Stimulated activated CD8-positive, alpha-beta memory T cell treated with anti-CD3 and anti-CD28 coated beads, Interleukin-4, amount 100 ng/mL, for 1 hour (primary cell): ENCODE measurements at places on chromosomes 7 and 10.

DNA sequence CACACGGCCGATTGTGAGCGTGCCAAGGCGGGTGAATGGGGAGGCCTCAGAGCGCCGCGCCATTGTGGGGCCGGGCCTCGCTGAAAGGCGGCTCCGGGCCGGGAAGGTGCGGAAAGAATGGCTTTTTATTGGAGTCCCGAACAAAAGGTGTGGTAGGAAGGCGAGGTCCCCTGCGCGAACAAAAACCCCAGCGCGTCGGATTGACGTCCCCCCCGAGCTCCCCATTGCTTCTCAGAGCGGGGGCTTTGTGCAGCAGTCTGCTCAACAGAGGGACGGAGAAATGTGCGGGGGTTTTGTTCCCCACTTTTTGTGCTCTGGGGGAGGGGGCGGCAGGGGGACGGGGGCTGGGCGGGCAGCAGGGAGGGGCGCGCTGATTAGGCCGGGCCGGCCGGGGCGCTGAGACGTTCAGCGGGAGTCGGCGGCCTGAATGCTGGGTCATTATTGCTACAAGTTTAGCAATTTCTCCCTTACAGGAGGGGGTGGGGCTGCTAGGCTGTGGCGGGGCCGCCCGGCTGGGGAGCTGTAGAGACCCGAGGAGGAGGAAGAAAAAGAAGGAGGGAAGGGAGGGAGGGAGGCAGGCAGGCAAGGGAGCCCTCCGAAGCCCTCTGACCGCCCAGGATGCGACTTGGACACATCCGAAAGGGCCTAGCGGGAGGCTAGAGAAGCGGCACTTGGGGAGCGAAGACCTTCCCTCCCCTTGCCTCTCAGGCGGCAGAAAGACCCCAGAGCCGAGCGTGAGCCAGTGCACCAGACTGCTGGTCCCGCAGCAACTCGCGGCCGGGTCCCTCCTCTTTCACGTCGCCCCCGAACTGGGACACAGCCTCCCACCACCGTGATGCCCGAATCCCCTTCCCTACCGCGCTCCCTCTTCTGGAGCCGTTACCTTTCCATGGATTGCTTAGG is 4.6 kb downstream of the NKX2-3 start:
- no peak for DNase-seq

DNA sequence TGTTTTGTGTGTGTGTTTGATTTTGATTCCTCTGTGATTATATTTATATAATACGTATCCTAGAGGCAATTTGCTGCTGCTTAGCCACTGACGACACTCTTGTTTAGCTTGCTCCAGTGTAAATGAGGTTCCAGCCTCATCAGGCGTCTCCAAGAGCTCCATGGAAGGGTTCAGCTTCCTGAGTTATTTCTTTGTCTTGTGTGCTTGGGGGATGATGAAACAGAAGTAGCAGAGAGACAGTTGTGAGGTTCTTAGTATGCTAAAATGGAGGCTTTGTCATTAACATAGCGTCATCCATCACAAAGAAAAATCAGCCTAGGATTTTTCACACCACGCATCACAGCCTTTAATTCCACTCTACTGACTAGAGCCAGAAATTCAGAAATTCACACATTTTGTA is 85.1 kb downstream of the KLF6 start:
- DNase-seq, result no peak

DNA sequence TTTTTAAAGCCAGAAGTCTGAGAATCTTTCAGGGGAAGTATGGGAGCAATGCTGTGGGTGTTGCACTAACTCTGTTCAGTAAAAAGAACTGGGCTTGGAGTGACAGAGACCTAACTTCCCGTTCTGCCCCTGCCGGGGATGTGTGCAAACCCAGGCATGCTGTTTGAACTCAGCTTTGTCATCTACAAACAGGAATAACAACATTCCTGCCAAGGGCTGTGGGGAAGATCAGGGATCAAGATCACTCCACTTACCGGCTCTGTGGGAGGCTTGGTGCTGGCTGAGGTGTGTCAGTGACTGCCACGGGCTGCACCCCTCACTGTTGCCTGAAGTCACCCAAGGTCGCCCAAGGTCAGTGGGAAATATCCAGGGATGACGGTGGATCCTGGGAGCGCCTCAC is 23.1 kb upstream of the DRGX start:
- no peak for DNase-seq

DNA sequence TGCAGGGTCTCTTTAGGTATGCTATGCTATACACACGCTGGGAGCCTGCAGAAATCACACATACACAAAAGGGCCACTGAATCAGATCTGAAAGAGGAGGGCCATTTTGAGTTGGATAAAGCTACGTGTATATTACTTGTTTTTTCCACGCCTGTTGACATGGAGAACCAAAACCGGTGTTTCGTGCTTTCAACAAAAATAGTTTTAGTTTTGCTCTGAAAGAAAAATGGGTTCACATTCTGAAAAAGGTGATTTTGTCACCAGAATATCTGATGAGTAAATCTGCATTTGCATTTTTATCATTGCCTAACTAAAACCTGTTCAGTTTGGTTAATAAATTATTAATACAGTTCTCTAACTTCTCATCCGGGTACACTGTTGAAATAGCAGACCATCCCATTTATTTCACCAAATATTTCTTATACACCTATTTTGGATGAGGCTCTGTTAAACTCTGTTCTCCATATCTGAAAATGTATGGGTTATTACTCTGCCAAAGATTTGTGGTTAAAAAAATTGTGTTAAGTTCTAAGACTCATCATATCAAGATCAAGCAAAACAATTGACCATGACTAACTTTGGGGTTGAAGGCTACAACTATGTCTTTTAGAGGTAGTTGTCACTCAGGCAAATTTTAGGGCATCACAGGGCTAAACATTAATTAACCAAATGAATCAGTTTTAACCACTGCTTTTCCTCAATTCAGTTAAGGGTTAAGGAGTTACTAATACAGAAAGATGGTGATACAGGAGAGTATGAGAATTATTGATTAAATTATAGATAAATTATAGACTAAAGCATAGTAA is 101.2 kb upstream of the RPA3 start:
- no peak for DNase-seq

- DNase-seq, result no peak
Measured at GRCh38 chr10:98076086-98076485, 45.7 kb upstream of the CRTAC1 start.

GRCh38 chr10:75094465-75094864 is 17.0 kb upstream of the SAMD8 start:
- no peak for DNase-seq

GRCh38 chr7:11436316-11436715 is 395.7 kb downstream of the THSD7A start:
- DNase-seq, result no peak

- DNase-seq, result no peak
Measured at GRCh38 chr7:114488696-114489095, 74.1 kb downstream of the FOXP2 start.

- no peak for DNase-seq
Measured at GRCh38 chr10:89502549-89502948, 32.8 kb downstream of the SLC16A12 start.

DNA sequence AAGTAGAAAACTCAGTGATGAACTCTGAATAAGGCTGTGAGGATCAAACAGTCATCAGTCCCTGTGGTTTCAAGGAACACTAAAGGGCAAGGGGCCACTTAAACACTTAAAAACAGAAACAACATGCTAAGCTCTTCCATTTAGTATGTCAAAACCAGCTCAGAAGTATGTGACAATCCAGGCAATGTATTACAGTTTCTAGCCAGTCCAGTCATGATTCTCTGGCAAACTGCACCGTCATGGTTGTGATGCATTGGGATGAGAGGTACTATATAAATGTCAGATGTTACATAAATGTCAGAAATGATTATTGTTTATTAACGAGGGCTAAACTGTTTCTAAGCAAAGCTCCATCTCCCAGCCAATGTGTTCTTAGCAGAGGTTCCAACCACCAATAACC is 4.7 kb upstream of the CREB5 start:
- DNase-seq, result no peak

DNA sequence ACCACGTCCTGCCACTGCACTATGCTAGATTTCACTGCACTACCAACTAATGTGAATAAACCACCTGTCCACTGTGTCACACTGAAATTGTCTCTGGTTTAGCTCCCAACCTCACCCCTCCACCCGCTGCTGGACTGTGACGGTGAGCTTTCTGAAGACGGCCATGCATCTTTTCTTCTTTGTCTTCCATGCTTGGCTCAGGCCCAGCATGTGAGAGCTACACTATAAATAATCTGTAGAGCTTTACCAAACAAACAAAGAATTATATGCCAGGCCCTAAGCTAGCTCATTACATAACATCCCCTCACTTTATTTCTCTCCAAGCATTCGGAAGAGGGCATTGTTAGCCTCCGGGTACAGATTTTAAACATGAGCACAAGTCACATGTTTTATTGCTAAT is 633.2 kb downstream of the TNS3 start:
- DNase-seq, result no peak

- no peak for DNase-seq
Measured at GRCh38 chr7:34453150-34453549, 204.9 kb upstream of the NPSR1 start.

DNA sequence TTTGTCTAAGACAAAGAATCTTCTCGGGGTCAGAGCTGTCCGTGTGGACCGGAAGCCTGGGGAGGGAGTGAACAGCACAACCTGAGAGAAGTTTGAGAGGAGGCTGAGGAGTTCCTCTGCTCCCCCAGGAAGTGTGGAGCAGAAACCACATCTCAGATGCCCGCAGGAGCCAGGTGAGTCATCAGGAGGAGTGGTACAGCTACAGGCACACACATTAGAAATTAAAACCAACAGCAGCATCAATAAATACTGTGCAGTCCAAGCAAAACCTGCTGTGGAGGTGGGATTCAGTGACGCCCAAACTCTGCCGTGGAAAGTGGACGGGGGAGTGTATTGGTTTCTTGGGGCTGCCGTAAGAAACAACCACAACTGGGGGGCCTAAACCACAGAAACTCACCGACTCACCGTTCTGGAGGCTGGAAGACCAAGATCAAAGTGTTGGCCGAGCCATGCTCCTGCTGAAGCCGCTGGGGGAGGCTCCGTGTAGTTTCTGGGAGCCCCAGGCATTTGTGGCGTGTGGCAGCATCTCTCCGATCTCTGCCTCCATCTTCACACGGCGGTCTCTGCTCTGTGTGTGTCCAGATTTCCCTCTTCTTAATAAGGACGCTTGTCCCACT is 31.2 kb upstream of the GARS1 start:
- no peak for DNase-seq

- no peak for DNase-seq
Measured at GRCh38 chr7:38328814-38329213, 55.4 kb upstream of the TARP start.

- DNase-seq, result no peak
Measured at GRCh38 chr7:27251136-27251651, 8.6 kb downstream of the EVX1 start.

- DNase-seq, result no peak
Measured at GRCh38 chr10:71920540-71921323, 43.5 kb upstream of the CHST3 start.

GRCh38 chr7:114418117-114418516 is 3.5 kb downstream of the FOXP2 start:
- DNase-seq, result no peak

DNA sequence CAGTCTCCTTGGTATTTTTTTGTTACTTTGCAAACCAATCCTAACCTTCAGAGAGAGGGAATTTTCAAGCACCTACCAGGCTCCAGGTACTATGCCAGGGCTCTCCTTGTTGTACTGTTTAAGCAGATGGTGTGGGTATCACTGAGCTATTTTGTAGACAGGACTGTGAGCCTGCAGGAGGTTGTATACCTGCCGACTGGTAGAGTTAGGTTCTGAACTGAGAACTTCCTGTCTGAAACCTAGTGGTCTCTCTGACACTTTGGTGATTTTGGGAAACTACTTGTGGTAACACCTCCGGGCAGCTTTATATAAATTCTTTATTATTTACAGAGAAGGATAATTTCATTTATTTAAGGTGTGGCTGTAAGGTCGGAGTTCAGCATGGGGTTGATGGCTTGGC is 4.6 kb downstream of the ZNF853 start:
- DNase-seq, result no peak

- no peak for DNase-seq
Measured at GRCh38 chr10:127738512-127739424, 1.8 kb downstream of the FOXI2 start.

DNA sequence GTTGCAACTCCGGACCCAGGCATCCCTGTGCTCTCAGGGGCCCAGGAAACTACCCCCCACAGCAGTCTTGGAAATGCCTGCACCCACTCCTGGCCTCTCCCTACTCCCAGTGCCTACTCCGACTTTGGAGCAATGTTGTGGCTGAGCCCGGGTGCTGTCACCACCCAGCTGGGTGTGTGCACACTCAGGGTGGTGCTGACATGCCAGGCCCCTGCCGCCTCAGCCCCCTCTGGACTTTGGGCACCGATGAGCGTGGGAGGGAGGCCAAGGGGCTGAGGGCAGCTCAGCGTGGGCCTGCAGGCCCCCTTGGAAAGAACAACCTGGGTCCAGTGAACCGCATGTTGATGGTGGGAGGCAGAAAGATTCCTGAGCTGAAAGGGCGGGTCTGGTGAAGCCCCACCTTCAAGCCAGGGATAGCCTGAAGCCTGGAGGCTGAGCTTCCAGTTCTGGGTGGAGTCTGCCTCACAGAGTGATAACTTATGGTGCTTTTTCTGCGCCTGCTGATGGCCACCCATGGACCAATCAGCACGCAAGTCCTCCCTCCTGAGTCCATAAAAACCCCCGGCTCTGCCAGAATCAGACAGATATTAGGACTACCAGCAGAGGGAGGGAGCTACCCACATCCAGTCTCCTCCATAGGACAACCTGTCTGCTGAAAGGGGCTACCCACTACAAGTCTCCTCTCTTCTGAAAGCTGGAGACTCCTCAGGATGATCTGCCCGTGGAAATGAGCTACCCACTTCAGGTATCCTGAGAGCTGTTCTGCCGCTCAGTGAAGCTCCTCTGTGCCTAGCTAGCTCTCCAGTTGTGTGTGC is 380.4 kb upstream of the SORCS1 start:
- no peak for DNase-seq

GRCh38 chr7:132446260-132446659 is 130.0 kb downstream of the PLXNA4 start:
- no peak for DNase-seq

DNA sequence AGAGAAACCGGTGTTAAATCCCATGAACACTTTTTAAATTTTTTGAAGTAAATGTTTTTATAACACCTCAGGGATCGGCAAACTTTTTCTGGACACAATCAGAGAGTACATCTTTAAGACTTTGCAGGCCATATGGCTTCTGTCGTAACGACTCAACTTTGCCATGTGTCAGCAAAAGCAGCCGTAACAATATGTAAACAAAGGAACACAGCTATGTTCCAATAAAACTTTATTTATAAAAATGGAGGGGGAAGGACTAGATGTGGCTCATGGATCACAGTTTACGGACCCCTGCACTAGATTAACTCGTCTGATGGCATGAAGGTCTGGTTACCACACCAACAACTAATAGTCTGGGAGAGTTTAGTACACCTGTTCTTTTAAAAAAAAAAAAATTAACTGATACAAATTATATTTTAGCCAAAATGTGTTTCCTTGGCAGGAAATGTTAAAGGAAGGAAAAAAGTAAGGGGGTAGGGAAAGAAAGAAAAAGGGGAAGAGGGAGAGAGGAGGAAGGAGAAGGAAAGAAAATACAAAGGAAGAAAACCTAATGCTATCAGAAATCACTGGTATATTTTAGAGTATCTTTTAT is 50.2 kb downstream of the ABI1 start:
- no peak for DNase-seq

GRCh38 chr10:43244783-43245182 is 22.1 kb downstream of the RASGEF1A start:
- DNase-seq, result no peak
